ENCODE measurements at places on chromosomes 12 and 14.

GRCh38 chr12:69262264-69262974, 23.1 kb downstream of the CPSF6 start:
- DNase-seq: no peak

- DNase-seq: no peak
Measured at GRCh38 chr12:92952394-92952793, 23.3 kb upstream of the EEA1 start.

- DNase-seq: no peak
Measured at GRCh38 chr14:103820908-103821307, 26.5 kb downstream of the PPP1R13B start.

DNA sequence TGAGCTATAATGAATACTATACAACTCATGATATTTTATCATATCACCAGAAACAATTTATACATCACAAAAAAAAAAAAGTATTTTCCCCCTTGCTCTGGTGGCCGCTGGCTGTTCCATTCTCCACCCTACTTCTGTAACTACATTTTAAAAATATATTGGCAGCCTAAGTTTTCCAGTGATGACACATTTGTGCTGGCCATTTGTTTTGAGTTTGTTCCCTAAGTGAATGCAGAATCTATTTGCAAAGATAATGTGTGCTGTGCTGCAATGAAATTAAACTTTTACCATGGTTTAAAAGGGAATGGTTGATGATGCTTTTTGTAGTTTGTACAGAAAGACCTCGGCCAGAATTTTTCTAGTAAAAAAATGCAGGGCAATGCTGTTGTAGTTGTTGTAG, 1092.8 kb downstream of the TMTC2 start:
- no peak for DNase-seq

DNA sequence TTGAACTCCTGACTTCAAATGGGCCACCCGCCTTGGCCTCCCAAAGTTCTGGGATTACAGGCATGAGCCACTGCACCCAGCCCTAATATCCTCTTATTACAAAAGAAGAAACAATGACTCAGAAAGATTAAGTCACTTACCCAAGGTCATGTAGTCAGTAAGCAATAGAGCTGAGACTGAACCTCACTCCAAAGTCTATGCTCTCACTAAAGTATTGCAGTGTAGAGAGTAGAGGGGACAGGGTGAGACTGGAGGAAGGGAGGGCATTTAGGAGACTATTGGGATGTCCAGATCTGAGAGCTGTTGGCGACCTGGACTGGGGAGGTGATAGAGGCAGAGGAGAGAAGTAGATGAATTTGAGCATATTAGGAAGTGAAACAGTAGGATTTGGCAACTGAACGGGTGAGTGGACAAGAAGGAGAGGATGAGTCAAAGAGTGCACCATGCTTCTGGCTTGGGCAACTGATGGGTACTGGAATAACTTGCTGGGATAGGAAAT, 11.8 kb downstream of the P2RX7 start:
- DNase-seq: no peak

- DNase-seq: no peak
Measured at GRCh38 chr14:76375947-76376404, at the start of gene ESRRB. Gene ESRRB (plus strand): TSS chr14:76376137. CDS start chr14:76376402, 265 bp downstream.

DNA sequence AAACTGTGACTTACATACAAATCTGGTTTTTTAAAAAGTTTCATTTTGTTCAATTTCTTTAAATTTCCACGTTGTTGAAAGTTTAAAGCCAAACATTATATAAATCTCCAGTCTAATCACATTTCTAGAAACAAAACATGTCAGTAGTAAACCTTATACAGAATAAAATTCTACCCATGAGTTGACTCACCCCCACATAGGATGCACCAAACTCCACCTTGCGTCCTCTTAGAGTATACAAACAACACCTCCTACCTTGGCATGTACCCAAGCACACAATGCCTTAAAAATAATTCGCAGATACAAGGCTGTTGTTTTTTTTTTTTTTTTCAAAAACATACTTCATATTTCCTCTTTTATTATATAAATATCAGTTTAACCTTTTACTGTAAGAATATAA, 3.3 kb downstream of the FBXL14 start:
- DNase-seq: peak; percentile 37

GRCh38 chr12:67043771-67044170, 225.4 kb upstream of the CAND1 start:
- no peak for DNase-seq

DNA sequence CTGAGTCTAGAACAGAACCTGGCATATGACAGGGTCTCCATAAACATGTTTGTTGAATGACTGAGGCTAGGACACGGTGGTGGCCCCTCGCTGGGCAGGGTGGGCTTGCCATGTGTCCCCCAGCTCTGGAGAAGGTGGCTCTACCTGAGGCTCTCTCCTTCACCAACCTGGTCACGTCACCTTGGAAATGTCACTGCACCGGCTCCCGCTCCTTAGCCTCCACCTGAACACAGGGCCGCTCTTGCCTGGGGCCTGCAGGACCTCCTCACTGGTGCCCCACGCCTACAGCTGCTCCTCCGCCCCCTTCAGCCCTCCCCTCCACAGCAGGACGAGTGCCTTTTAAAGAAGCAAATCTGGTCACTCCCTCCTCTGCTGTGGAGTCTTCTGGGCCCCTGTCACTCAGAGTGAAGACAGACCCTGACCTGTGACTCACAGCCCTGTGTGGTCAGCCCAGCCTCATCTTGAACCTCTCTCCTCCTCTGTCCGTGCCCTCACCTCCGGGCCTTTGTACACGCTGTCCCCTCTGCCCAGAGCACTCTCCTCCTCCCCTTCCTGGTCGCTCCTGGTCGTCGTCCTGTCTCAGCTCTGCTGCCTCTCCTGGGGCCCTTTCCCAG, 81.0 kb downstream of the ADGRD1 start:
- DNase-seq: no peak

DNA sequence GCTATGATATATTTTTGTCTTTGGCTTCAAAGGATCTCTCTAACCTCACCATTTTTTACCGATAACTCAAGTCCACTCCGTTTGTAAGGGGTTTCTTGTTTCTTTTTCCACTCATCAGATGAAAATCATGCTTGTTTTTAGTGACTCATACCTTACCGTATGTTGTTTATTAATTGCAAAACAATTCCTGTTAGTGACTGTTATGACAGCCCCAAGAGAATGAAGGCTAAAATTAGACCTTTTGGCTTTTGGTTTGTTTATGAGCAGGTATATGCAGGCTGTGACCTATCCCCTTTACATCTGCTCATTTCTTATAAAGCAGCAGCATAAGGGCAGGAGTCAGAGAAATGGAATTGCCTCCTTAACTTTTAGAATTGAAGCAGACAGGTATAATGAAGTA, 319.8 kb downstream of the CEP128 start:
- DNase-seq: no peak

DNA sequence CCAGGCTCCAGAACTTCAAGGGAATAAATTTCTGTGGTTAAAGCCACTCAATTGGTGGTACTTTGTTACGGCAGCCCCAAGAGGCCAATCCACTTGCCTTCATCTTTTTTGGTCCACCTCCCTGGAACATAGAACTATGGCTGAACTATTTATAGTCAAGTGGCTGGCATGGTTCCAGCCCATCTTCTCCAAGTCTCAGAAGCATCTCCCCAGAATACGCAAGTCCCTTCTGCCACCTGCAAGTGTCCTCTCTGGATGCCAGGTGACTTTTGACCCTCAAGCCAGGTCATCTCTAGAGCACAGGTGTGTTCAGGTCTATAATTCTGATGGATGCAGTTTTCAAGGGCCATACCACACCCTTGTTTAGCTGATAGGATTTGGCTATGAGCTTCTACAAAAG, 371.5 kb downstream of the AACS start:
- no peak for DNase-seq

GRCh38 chr12:117968151-117968789, 520 bp downstream of the KSR2 start:
- no peak for DNase-seq
